Stimulated activated CD8-positive, alpha-beta memory T cell treated with anti-CD3 and anti-CD28 coated beads, Interleukin-12 subunit alpha, Interleukin-12 subunit beta, amount 100 ng/mL, for 4 hours (primary cell): ENCODE measurements at places on chromosomes 3 and 15.

GRCh38 chr3:50090984-50091383, 2.3 kb downstream of the RBM5 start:
- no peak for DNase-seq

GRCh38 chr3:162367429-162368260, 871.0 kb downstream of the OTOL1 start:
- DNase-seq: no peak

GRCh38 chr3:196340466-196340865, 2.3 kb upstream of the TM4SF19 start:
- DNase-seq: no peak

GRCh38 chr3:20846066-20846465, 660.1 kb upstream of the SGO1 start:
- no peak for DNase-seq

GRCh38 chr3:190173426-190173825, 52.7 kb upstream of the P3H2 start:
- DNase-seq: no peak

- no peak for DNase-seq
These were observed 16.7 kb upstream of the MAPK6 start for GRCh38 chr15:52002351-52002750.

DNA sequence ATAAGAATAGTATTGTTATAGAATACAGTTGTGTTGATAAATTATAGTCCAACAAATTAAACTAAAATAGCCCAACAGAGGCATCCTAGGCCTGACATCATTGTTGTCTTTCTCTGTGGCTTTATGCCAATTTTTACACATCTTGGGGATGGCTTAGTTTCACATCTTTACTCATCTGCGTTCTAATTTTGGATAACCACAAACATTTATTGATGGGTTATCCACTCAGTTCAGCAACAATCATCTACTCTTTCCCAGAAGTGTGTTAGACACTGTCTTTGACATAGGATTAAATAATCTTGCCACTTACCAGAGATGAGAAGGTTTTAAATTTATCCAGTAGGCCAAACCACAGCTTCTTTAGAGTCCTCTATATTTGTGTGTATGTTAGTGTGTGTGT, 120.8 kb upstream of the PHLDB2 start:
- DNase-seq: no peak

DNA sequence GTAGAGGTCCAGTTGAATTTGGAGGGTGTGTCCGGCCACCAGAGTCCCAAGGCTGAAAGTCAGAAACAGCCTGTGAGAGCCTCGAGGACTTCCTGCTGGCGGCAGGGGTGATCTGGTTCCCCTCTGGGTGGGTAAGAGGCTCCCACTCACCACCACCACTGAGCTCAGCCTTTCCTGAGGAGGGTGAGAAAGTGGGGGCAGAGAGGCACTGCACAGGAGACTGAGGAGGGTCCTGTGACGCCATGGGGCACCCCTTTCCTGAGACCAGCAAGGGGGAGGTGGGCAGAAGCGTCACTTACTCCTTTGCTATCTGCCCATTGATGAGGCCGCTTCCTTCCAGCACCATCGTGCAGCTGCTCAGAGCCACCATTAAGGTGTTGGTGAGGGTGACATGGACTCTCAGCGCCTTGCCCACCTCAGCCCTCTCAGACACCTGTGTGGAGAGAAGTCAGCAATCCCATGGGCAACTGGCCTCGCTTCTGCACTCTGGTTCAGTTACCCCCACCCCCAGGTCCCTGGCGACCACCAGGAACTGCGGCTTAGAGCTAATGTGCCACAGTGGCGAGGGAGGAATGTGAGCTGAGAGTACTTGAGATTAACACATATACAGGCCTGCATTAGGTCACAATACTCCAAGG, 10.0 kb upstream of the TGM5 start:
- no peak for DNase-seq

- DNase-seq: no peak
These were observed 40.8 kb downstream of the MKRN3 start for GRCh38 chr15:23606226-23606625.

DNA sequence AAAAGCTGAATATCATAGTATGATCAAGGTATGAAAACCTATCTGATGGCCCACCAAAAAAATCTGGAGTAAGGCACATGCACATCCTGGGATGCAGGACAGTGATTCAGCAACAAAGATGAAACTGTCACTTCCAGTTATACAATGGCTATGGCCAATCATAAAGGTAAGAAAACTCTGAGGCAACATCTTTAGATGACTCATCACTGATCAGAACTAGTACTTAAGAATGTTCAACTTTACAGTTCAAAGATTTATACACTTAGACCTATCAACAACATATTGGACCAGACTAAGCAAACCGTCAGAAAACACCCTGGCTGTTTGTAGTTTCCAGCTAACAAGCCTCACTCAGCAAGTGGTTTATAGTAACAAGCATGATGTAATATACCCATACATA, 21.3 kb upstream of the PLCH1 start:
- DNase-seq: no peak

DNA sequence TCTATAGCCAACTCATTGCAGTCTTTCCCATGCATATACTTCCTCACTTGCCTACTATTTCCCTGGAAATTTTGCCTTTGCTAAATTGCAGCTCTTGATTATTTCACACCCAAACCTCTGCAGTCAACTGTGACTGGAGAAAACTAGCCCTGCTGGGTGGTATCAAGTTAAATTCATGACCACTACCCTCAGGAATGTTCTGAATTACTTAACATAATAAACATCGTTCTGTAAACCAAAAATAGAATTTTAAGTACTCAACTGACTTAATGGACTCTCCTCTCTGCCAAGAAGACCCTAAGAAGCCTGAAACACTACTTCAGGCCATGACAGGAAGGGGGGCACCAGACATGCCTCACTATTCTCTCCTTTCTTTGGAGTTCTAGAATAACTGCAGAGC, 1278.0 kb upstream of the GBE1 start:
- DNase-seq: no peak

DNA sequence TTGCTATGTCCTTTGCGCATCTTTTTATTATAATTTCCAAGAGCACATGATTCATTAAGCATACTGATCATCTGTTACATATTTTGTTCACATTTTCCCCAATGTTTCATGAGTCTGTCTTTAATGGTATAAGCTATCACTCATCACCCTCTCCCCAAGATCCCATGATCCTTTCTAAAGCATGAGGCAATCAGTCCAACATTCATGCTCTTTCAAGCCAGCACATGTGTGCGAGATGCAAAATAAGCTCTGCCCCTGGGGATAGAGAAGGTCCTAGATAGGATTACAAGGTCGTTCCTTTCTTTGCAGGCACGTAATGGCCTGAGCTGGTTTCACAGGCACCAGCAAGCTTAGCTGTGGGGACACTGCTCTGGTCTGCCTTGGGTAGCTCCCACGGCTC, 32.2 kb upstream of the B3GNT5 start:
- no peak for DNase-seq

DNA sequence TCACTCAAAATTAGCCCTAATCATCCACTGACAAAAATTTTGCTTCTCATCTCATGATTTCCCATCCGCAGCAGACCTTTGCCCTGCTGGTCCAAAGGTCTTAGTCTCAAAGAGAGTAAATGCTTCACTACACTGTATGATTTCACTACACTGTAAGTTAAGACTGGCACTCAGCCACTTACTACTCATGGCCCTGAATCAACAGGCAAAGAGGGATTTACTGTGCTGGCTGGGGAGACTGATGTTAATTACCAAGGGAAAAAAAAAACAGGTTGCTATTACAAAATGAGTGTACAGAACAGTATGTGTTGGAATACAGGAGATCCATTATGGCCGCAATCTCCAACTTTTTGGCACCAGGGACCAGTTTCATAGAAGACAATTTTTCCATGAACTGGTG, 214.8 kb downstream of the ZMAT3 start:
- DNase-seq: no peak

- DNase-seq: no peak
These were observed 5.9 kb downstream of the MESP2 start for GRCh38 chr15:89781891-89782618.

- no peak for DNase-seq
These were observed 42.1 kb downstream of the SAXO2 start for GRCh38 chr15:82304778-82305090.

- no peak for DNase-seq
These were observed 3.2 kb upstream of the ITIH3 start for GRCh38 chr3:52791366-52791765.

GRCh38 chr3:70716832-70717231, 404.4 kb upstream of the MDFIC2 start:
- no peak for DNase-seq

DNA sequence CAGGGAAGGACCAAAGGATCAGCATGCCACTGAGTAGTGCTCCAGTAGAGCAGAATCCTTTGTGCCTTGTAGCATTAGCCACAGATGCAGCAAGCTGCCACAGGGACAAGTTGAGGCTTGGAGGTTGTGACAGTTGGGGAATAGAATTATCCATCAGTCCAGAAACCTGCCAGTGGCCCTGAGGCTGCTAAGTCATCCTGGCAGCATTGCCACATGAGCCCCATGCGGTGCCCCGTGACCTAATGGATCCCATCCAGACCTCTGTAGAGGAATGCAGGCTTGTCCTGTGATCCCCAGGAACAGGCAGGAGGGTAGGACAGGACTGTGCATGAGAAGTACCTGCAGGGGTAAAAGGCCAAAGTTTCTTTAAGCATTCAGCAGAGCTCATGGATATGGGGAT, 51.7 kb downstream of the BOC start:
- DNase-seq: no peak

DNA sequence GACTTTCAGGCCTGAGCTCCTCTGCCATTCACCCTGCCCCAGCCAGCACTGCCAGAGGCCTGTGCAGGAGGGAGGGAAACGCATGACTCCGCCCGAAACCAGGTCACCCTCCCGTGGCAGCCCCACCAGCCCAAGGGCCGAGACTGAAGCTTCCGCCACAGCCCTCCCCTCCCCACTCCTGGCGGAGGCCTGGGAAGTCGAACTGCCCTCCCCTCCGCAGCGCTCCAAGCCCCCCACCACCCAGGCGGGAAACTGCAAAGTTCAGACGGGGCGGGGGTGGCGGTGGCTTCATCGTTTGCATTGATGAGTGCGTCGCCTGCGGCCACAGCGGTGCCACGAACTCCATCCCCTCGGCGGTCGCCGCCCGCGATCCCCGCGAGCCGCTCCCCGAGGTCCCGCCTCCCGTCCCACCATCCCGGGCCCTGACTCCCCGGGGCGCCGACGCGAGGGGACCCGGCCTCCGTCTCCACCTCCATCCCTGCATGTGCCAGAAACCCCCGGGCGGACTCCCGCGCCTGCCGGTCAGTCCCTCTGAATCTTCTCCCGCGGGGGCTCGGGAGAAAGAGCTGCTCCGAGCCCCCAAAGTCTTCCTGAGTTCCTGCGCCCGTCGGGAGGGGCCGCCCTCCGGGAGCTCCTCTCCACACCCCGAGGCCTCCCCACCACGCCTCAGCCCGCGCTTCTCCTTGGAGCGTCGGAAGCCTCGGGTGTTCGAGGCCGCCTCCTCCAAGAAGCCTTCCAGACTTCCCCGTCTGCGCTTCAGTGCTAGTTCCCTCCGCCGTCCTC, 698 bp downstream of the MELTF start:
- no peak for DNase-seq

GRCh38 chr15:39202641-39203040, 378.2 kb upstream of the THBS1 start:
- no peak for DNase-seq
